IPS DF 6.9 (cell line): ENCODE measurements at places on chromosomes 6 and 20.

DNA sequence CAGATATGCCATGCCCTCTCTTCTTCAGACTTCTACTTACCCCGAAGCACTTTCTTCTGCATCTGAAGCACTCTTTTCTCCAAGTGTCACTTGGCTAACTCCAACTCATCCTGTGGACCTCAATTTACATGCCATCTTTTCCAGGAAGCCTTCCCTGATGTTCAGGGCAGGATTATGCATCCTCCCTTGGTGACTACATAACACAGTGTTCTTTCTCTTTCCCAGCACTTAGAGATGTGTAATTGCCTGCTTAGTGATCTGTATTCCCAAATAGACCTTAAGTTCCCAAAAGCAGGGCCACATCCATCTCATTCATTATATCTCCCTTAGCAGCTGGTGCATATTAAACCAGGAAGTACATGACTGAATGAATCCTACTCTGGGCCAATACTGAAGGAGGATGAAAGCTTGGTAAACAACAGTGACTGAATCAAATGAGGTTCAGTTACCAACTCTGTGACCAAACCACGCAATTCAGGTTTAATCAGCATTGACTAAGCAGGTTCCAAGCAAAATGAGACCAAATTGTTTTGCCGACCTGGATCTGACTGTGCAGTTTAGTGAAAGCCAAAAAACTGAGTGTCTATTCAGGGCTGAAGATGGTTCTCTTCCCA is 121.4 kb upstream of the TCF21 start:
- no peak for DNase-seq

GRCh38 chr6:18323935-18324705 is 59.8 kb upstream of the DEK start:
- peak; percentile 7 for DNase-seq

DNA sequence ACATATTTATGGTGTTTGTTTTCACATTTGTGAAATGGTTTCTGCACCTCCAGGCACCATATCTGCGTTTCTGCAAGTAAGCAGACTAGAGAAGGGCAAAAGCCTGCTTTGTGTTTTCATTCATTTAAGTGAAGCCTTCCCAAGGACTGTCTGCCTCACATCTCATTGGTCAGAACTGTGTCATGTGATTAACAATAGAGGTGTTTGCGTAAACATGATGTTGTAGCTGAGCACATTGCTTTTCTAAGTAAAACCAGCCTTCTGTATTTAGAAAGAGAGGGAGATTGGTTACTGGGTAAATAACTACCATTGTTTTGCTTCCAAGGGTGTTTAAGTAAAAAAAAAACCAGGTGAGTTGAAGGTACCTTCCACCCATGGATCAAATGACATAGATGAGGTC is 39.7 kb downstream of the SH3BGRL2 start:
- DNase-seq: no peak

DNA sequence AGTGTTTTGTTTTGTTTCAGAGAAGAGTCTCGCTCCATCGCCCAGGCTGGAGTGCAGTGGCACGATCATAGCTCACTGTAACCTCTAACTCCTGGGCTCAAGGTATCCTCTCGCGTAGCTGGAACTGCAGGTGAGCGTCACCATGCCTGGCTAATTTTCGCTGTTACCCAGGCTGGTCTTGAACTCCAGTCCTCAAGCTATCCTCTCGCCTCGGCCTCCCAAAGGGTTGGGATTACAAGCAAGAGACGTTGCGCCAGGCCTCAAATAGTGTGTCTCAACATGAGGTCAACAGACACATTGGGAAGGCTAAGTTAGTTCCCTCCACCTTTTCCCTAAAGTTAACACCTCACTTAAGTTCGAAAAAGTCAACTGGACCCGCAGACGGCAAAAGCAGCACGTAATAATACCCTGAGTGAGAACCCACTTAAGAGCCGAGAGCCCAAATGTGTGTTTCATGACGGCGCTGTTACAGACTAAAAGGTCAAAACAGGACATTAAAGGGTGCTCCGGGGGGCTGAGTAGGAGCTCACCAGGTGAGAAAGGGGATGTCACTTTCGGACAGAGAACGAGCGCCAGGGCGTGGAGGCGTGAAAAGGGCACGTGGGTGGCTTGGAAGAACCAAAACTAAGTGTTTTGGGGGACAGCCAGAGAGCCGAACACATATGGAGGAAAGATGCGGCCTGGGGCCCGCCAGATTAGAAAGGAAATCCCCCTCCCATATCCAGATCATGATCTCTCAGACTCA is 499 bp downstream of the TTI1 start:
- DNase-seq: no peak

DNA sequence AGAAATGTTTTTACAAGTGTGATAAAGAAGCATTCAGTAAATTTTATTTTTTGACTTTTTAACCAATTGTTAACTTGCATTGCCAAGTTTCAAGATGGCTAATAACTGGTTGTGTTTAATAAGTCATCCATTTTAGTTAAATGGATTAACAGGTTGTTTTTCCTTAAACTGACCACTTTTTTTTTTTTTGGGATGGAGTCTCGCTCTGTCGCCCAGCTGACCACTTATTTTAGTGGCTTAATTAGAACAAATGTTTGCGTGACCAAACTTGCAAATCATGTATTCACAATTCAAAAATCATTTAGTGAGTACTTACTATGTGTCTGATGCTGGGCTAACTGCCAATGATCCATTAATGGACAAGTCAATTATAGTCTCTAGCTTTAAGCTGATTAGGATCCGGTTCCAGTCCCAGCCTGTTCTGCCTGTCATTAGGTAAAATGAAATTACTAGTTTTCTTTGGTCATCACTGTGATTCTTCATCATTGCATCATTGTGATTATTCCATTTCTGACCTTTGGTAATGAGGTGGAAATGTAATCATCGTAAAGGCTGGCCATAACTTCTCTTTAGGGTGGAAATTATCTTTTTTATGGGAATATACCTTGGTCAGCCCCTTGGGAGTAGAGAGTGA is 729.2 kb upstream of the MARCKS start:
- no peak for DNase-seq

DNA sequence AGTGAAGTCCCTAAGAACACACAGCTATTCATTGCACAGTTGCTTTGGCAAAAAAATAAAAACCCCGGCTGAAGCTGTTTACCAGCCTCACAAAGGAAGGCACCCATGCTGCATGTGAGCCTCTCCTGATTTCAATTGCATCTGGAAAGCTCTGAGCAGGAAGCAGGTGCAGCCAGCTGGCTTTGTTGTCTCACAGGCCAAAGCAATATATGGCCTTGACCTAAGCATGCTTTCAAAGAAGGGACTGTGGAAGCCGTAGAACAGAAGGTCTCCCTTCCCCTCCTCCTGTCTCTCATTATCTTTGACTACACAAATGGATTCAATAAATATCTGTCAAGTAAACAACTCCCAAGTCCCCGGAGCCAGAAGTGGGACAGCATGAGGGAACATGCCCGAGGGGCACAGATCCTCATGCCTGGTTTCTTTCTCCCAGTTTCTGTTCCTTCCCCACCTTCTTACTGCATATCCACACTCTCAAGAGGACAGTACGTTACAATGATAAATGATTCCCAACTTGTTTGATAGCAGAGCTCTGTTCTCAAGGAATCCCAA is 57.2 kb upstream of the PCSK2 start:
- DNase-seq: no peak

DNA sequence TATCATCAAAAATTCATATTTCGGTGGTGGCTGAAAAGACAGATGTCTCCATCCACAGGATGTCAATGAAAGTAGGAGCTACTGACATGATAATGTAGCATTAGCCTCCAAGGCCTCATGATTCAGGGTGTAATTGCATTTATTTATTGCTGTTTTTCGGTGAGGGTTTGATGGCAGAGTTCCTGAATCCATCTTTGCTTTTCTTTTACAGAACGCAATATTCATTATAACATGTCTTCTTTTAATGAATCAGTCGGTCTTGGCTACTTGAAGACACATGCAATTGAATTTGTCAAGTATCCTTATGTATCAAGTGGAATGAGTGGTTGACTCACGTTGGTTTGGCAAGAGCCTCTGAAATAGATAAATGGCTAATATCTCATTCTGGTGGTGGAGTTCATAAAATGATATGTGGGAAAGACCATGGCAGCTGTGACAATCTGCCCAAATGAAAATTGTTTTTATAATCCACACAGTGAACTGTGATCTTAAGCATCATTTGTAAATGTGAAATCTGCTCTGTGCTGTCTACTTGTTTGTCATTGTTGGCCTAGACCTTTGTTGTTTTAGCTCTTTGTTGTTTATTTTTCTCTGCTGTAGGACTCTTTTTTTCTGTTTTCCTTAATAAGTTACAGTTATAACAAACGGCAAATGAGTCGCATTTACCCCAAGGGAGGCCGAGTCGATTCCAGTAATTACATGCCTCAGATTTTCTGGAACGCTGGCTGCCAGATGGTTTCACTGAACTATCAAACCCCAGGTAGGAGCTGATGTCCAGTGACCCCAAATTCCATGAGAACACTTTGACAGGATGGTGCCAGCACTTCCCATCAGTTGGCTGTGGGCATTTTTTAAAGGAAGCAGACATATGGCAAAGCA is 105.7 kb upstream of the LAMP5 start:
- DNase-seq: no peak

DNA sequence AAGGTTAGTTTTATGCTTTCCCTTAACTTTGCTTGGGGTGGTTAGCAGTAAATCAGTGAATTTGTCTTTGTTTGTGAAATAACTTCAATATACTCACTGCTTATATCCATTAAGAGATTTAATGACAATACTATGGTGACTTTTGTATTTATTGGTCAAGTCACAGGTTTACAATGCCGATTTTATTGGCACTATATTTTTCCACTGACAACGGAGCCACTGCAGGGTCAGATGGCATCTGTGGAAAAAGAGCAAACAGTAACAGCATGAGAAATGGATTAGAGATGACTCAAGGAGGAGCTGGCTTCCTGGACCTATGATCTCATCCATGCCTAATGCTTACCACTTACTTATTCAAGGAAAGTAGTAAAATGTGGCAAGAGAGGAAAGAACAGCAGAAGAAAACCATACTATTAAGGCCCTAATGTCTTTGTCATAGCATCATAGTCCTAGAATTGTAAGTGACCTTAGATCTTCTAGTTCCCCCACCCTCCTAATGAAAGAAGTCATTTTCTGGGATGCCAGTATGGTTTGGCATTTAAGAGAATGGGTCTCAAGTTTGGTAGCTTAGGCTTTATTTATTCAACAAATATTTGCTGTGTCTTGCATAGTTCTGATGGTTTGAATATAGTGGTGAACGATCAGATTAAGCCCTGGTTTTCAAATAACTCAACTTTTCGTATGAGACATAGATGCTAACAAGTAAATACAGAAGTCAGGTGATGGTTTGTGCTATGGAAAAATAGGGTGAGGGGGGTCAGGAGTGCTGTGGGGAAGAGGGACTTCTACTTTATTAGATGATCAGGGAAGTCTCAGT is 18.5 kb downstream of the RNF144B start:
- DNase-seq: no peak

DNA sequence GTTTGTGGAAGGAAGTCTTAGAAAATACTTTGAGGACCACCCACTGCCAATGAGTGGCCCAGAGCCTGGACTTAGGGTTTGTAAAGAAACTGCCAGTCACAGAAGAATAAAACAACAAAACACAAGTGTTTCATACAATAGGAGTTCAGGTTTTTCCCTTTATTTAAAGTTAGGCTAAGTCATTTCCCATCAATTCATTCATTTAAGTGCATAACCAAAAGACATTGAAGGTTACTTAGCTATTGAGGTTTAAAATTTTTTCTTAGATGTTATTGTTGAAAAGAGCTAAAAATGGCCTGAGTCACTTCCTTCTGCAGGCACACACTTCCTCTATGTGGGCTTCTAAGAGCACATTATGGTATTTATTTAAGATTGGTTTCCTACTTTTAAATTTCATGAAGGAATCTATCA is 54.2 kb downstream of the ARMC2 start:
- DNase-seq: no peak

- no peak for DNase-seq
These were observed 260.5 kb downstream of the DLL1 start for GRCh38 chr6:170030284-170030815.

DNA sequence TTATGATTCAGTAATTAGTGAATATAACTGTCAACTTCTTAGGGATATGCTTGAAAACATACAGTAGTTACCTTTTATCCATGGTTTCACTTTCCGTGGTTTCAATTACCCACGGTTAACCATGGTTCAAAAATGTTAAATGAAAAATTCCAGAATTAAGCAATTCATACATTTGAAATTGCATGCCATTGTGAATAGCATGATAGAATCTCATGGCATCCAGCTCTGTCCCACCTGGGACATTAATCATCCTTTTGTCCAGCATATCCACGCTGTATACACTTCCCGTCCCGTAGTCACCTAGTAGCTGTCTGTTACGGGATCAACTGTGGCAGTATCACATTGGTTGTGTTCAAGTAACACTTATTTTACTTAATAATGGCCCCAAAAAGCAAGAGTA is 781.7 kb upstream of the CITED2 start:
- DNase-seq: no peak
